ENCODE measurements at places on chromosomes 3 and 15.

GRCh38 chr15:29815000-29815710 is 7.1 kb downstream of the TJP1 start:
- no peak for DNase-seq

- DNase-seq, result no peak
Observed at GRCh38 chr3:132593241-132593946, 3.7 kb upstream of the ACKR4 start.

- no peak for DNase-seq
Observed at GRCh38 chr3:139309880-139310279, 33.9 kb upstream of the MRPS22 start.

GRCh38 chr15:92647467-92648163 is 8.0 kb downstream of the FAM174B start:
- no peak for DNase-seq

GRCh38 chr3:104825116-104825515 is 541.6 kb upstream of the ALCAM start:
- no peak for DNase-seq

DNA sequence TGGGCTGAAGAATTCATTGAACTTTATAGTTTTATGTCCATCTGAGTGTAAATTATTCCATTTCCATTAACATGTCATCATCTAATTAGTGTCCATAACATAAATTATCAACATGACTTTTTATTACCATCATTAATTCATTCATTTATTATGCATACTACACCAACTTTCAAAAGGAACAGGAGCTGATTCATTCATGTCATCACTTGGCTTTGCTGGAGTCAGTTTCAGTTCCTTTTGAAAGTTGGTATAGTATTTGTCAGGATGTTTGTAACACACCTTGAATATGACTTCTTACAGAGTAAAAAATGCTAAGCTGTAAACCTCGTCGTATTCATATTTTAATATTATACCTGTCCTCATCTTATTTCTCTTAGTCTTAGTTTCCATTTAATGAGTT is 298.0 kb upstream of the RBMS3 start:
- no peak for DNase-seq

- DNase-seq, result no peak
Observed at GRCh38 chr15:95826412-95827195, 503.9 kb upstream of the NR2F2 start.

GRCh38 chr3:52533623-52534280 is at the start of gene NT5DC2:
Gene NT5DC2, minus strand, starts transcription at chr3:52533857. Its CDS starts 120 bp downstream, at chr3:52533737.
- DNase-seq, result peak; percentile 52

DNA sequence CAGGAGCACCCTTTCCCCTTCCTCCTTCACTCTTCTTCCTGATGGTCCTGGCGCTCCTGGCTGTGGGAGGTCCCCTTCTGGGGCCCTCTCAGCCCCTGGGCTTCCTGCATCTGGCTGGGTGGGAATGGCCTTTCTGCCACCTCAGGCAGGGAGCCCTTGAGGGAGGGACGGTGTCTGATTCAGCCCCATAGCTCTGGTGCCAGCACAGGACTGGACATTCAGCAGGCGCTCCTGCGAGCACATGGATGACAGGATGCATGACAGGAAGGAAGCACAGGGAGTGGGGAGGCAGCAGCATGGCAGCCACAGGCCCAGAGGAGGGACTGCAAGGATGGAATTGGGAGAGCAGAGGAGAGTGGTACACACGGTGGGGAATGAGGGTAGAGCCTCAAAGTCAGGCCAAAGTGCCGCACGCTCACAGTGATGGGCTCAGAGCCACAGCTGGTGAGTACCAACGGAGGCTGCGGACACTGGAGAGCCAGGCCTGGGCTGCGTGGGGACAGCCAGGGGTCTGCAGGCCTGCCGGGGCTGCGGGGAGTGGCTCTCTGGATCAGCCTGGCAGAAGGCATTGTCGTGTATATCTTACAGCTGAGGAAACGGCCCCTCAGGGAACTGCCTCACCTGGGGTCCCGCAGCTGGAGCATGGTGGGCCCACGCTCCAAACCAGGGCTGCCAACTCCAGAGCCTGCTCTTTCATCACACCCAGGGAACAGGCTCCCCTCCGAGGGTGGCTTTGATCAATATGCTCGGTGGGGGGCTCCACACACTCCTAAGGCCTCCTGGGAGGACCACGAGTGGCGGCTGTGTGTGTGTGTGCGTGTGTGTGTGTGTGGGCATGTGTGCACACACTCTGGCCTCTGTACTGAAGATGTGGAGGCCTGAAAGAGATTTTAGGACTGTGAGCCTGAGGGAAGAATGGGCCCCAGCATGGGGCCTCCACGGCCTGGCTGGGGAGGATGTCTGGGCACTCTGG is 51.4 kb upstream of the CTSH start:
- no peak for DNase-seq

GRCh38 chr3:13886593-13887129 is 6.8 kb upstream of the WNT7A start:
- no peak for DNase-seq

DNA sequence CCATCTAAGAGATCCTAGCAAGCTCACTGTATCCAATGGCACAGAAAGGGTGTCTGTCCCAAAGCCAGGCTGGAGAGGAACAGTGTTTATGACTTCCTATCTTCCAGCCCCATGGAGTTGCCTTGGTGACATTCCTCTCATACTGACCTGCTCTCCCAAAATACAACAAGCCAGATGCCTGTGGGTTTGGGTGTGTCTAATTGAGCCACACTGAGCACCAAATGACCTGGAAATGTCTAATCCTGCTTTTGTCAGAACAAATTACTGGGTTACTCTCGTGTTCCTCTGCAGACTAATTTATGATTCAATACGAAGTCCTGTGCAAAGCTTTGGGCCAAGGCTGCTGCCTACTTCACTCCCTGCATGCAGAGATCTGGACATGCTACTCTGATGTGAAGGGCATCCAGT is 98.1 kb upstream of the STRIT1 start:
- no peak for DNase-seq

- DNase-seq, result no peak
Observed at GRCh38 chr15:34708422-34708821, 46.4 kb downstream of the GJD2 start.

DNA sequence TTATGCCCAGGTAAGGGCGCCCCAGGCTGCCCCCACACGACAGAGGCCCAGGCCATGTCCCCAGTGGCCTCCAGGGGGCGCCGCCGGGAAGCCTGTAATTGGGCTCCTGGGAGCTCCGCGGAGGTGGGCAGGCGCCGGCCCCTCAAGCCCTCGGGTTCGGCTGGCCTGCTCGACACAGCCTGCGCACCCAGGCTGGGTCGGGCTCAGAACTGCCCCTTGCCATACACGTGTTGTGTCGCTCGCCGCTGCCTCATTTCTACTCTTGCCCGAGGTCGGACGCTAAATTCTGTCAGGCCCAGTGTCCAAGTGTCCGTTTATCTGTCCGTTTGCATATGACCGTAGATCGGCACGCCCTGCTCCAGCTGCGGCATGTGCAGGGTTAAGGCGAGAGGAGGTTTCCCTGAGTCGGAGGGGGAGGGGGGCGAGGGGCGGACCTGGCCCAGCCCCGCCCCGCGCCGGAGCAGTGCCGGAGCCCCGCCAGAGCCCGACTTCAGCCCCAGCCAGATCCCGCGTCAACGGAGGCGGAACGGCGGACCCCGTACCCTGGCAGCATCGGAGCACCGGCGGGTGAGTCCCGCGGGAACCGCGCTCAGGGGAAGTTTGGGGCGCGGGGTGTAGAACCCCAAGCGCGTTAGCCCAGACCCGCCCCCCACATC is at the start of gene KLHDC8B:
Gene KLHDC8B, plus strand, starts transcription at position 480 of the 656 bp plus-strand sequence. CDS start 1,172 bp downstream, outside the sequence.
- DNase-seq, result peak; percentile 78

GRCh38 chr15:41304149-41304770 is 28.1 kb downstream of the OIP5 start:
- DNase-seq, result no peak

DNA sequence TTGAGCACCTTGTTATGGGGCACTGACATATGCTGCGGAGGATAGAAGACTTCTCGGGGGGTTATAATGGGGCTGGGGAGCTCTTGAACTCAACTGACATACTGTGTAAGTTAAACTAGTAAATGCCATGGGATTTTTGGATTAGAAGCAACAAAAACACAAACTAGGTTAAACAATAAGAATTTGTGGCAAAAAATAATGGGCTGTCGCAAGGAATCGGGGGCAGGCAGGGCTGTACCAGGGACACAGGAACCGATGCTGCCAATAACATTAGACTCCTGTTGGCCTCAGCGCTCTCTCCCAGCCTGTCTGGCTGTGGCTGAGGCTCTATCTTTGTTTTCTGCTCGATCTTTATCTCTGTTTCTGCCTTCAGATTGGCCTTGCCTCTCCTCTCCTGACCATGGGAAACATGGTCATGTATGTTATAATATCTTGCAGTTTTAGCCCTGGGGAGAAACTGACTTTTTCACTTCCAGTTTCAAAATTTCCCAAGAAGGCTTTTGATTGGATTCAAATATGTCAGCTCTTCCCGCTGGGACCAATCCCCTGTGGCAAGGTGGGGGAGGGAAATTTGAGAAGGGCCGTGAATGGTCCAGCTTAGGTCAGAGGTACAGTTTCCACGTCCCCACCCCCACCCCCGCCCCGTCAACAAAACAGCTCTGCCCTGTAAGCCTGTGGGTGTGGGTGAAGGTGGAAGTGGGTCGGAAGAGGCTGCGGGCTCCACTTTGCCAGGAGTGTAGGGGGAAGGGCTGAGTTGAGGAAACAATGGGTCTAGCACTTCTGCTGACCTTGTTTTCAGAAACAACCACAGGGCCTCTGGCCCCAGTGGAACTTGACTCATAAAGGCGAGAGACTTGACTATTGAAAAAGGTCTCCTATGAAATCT is 161.1 kb upstream of the TBL1XR1 start:
- DNase-seq, result peak; percentile 26

DNA sequence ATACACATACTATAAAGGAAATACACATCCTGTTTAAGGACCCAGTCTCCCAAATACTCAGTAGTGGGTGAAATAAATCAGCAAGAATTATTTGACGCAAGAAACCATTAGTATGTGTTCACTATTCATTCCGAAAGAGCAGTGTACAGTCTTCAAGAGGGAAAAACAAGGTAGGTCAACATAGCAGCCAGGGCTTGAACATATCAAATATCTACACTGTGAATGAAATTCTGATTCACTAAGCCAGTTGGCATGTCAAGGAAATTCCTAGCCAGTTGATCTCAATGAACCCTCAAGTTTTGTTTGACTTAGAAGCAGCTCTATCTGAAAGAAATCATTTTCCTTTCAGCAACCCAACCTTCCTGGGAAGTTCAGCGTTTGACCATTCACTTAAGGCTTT is 99.0 kb downstream of the CNTN3 start:
- no peak for DNase-seq

DNA sequence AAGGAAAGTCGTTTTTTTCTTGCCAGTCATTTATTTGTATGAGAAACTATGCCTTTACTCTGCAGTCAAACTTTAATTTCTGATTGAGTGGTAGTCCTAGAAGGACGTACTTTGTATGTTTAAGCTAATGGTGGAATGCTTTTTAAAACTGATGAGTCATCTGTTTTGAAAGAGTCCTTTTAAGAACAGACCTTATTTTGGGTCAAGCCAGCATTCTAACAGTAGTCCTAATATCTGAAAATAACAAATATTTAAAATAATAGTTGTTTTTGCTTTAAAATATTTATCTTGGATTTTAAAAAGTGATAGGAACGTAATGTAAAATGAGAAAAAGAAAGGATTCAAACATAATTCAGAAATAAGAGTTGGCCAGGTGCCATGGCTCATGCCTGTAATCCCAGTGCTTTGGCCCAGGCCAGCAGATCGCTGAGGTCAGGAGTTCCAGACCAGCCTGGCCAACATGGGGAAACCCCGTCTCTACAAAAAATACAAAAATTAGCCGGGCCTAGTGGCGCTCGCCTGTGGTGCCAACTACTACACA is 1.3 kb upstream of the LRRC58 start:
- DNase-seq, result no peak

All from activated CD8-positive, alpha-beta memory T cell treated with anti-CD3 and anti-CD28 coated beads for 1 hour (primary cell).